ENCODE measurements at places on chromosomes 3 and 15.

GRCh38 chr3:643376-643775 is 446.8 kb downstream of the CHL1 start:
- no peak for DNase-seq

- no peak for DNase-seq
These were observed 232.0 kb upstream of the RASGRP1 start for GRCh38 chr15:38796589-38796988.

DNA sequence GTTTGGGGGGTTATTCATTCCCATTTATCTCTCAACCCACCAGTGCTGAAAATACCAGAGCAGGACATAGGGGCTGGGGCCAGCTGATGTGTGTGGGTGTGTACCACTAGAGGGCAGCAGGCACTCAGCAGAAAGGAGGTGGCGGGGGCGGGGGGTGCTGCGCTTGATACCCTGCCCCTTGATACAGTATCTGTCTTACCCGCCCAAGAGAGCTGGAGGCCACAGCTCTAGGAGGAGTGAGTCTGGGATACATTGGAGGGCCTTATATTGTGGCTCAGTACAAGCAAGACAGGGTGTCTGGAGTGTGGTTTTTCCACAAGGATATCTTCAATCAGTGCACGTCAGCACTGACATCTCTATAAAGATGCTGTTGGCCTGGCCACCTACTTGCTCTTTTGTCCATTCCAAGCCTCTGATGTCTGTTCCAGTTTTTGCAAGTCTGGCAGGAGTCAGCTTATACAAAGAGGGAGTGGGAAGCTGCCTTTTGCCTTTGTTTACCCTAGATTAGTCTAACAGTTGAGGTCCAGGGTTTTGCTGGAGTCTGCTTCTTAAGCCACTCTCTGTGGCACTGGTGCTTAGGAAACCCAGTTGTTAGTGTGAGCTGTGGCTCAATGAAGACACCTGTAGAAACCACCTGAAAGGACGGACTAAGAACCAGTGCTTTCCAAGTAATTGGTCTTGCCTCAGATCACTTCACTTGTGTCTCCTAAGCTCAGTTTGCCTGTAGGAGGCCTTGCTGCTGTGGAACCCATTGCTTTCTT is 1.5 kb upstream of the RBM15B start:
- DNase-seq: no peak

- no peak for DNase-seq
These were observed 73.0 kb upstream of the GOLIM4 start for GRCh38 chr3:168168743-168169142.

DNA sequence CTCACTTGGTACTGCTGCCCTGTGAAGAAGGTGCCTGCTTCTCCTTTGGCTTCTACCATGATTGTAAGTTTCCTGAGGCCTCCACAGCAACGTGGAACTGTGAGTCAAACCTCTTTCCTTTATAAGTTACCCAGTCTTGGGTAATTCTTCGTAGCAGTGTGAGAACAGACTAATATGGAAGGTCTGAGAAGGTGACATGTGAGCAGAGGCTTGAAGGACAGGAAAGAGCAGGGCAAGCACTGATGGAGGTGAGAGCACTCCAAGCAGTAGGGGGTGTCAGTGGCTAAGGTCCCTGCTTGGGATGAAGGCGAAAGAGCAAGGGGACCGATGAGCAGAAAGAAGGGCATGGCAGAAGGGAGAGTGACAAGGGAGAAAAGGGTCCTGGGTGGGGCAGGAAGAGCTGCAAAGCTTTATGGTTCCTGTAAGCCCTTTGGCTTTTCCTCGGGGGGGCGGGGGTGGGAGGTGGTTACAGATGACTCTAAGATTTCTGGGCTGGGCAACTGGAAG is 3.5 kb downstream of the EIF4E3 start:
- DNase-seq: no peak

DNA sequence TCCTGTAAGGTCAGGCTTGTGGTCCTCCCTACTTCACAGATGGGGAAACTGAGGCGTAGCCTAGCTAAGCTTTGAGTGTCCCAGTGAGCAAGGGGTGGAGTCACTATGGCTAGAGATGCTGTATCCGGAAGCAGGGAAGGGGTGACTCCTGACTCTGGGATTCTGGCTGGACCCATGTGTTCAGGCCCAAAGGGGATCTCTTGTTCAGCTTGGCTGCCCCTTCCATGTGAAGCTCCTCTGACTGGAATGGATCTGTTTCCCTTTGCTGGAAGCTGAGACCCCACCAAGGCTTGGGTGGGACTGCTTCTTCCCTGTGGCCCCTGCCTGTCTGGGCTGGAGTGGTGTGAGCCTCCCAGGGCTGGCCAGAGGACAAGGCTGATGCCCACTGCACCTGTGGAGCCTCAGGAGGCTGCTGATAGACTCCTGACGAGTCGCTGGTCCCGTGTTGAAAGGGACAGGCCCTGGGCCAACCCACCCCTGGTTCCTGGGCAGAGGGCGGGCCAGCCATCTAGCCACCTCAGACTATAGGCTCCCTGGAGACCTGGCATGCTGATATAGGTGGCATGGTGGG is 1.0 kb downstream of the MAPKAPK3 start:
- DNase-seq: no peak

DNA sequence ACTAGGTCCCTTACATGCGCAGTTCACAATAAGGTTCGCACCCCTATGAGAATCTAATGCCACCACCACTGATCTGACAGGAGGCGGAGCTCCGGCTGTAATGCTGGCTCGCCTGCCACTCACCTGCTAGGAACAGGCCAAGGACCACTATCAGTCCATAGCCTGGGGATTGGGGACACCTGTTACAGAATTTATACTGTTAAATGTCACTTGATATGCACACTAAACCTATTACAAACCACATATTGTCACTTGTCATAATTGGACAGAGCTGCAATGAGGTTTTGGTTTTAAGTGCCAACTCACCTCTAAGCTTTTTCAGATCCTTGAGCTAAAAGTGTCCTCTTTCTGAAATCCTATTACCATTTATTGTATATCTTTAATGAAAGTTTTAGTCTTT is 507.9 kb upstream of the TPRG1 start:
- DNase-seq: no peak

- no peak for DNase-seq
These were observed 30.1 kb downstream of the FAIM start for GRCh38 chr3:138638641-138639040.
